HT-29 (cell line): ENCODE measurements at places on chromosomes 6 and 20. TPM values are rescaled to one million over a fixed set of nuclear protein-coding genes. Genes with fewer than 3 reads are reported as not detected.

Gene CALHM5
- 0.08 and 0.23 TPM in 2 replicates for total RNA-seq

Gene EYS
- 0.13 and 0.23 TPM in 2 replicates for total RNA-seq

Gene PRR18
- total RNA-seq = 0.05 TPM in 1 of 2 replicates, not detected in the other

Gene WFDC12
- total RNA-seq = not detected in 2 replicates

Gene BFSP1
- 0.81 and 1.4 TPM in 2 replicates for total RNA-seq

Gene RAMACL
- 0.15 TPM in 1 of 2 replicates, not detected in the other for total RNA-seq

Gene GPX5
- total RNA-seq = not detected in 2 replicates

Gene GSS
- 80.8 and 88.6 TPM in 2 replicates for total RNA-seq

DNA sequence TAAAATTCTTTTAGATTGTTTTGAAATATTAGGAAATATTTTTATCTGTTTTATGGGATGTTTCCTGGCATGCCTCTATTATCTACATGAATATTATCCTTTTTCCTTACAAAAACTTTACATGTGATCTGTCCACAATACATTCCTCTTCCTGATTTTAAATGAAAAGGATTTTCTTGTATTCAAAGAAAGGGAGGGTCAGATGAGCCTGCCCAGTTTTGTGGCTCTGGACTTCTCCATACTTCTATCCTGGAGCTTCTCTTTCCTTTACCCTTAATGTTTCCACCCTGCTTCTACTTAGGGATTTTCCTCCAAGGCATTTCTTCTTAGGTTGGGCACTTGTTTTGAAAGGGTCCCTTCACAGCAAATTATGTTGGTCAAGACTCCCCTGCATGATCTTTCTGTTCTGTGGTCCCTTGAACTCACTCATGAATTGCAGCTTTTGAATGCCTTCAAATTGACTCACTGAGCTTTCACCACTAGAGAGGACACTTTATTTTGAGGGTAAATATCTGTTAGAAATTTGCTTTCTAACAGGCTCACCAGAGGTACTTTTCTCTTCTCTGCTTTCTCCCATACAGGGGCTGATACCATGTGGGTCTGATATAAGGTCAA lies 104.9 kb downstream of the CENPW start:
- no peak for DNase-seq

- no peak for DNase-seq
Measured at GRCh38 chr6:20497216-20498040, 36.8 kb upstream of the CDKAL1 start.
